ENCODE measurements at places on chromosomes 16 and 17.

GRCh38 chr16:88940862-88941817, 35.9 kb downstream of the CBFA2T3 start:
- no peak for DNase-seq

- DNase-seq, result peak; percentile 61
These were observed 521 bp downstream of the GGA2 start for GRCh38 chr16:23509782-23510163.

DNA sequence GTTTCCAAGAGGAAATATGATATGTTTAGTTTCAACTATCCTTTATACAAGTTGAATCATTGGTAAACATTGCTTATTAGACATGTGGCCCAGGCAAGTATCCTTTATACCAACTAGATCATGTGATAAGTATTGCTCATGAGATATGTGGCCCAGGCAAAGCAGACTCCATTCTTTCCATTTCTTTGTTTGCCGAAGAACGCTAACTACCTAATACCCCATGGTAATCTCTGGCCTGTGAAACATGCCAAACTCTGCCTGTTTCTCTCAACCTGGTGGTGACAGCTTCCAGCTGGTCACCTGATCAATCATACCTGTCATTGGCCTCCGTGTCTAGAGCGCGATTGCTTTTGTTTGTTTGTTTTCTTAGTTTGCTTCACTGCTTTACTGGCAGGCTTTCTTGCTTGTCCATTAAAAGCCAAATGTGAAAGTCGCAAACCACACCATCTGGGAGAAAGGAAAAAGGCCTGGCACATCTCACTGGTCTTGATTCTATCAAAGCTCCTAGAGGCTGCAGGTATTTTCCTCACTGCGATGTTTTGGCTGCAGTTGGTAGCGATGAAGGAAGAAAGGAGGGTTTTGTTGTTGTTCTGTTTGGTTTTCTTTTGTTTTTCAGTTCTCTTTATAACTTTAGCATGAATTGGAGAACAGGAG, 686.2 kb downstream of the KCNJ2 start:
- no peak for DNase-seq

DNA sequence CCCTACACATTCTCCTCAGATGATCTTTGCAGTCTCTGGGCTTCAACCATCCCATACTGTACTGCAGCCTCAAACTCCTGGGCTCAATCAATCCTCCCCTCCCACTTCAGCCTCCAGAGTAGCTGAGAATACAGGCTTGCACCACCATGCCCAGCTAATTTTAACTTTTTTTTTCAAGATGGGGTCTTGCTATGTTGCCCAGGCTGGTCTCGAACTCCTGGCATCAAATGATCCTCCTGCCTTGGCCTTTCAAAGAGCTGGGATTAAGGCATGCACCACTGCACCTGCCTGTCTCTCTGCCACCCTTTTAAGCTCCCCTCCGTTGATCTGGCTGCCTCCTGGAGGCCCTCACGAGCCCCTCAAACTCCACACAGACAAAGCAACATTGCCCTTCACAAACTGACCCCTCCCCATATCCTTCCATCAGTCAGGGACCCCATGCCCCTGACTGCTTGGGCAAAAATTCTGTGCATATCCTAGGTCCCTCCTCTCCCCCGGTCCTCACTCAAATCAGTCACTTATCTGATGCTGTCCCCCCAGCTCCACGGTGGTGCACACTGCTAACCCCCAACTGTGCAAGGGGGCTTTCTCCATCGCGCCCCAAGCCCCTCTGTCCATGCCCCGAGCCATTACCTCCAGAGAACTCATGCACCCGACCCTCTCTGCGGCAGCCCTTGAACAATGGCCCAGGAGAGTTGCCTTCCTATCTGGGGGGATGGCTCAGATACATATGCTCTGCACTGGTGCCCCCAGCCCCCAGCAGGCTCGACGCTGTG, 252.9 kb downstream of the KATNIP start:
- DNase-seq, result no peak

GRCh38 chr16:59210955-59211541, 476.9 kb upstream of the GOT2 start:
- DNase-seq, result no peak

- no peak for DNase-seq
These were observed 32.7 kb upstream of the AXIN2 start for GRCh38 chr17:65593855-65594845.

Measured in ACHN (cell line).